ENCODE measurements at places on chromosomes 3 and 15.

- no peak for DNase-seq
Observed at GRCh38 chr3:60622349-60622748, 628.9 kb downstream of the FHIT start.

GRCh38 chr15:68418611-68419161 is 13.3 kb downstream of the ITGA11 start:
- DNase-seq: no peak

GRCh38 chr3:190272747-190273146 is 49.5 kb downstream of the CLDN1 start:
- DNase-seq: no peak

- no peak for DNase-seq
Observed at GRCh38 chr3:171039674-171040073, 13.2 kb upstream of the SLC2A2 start.

DNA sequence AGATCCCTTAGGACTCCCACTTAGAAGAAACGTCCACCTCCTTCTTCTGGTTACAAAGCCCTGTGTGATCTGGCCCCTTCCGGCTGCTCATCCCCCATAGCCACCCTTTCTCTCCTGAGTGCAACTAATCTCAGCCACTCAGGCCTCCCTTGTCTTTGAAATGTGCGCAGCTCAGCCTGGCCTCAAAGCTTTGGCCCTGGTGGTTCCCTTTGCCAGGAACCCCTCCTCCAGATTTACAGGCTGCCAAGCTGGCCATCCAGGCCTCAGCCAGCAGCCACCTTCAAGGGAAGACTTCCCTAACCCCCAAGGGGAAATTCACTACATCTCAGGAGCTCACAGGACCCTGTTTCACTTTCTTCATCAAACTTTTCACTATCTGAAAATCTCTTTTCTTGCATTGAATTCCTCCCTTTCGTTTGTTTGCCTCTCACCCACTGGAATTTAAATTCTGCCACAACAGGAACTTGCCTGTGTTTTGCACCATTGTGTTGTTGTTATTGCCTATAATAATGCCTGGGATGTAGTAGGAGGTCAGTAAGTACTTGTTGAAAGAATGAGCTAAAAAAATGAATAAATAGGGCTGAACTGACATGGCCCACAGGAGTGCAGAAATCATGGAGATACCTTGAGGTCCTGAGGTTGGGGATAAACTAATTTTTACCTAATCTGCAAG is 109.5 kb upstream of the PFN2 start:
- DNase-seq: no peak

- DNase-seq: no peak
Observed at GRCh38 chr15:61227950-61228936, 859 bp downstream of the RORA start.

DNA sequence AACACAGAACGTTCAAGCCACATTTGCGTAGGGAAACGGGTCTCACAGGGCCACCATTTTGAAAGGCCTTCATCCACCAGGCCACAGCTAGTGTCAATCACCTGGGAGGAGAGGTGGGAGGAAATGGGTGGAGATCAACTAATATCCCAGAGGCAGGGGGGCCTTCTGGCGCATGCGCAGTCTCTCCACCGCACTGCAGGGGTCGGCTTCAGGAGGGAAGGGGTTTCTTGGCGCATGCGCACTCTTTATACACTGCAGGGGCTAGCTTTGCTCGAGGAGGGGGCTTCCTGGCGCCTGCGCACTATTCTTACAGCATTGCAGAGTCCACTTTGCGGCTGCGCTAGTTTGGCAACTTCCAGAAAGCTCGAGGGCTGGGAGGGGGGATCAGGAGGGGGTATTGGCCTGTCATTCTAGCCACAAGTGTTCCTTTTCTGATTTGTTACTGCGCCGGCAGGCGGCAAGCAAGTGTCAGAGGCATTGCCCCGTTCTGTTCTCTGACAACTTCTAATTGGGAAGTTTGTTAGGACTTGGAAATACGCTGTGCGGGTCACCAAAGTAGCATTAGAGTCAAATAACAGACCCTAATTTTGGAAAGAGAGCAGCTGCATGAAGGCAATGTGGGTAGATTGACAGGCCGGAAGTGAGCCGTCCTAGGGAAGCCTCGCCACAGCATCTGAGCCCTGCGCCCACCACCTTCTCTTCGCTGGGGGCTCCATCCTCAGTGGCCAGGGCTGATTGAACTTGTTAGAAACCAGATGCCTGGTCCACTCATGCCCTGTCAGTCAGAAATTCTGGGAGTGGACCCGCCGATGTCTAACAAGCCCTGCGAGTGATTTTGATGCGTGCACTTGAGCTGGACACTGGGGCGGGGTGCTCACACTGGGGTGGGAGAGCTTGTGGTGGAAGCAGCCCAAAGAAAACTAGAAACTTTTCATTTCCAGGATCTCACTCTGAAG is 173.5 kb upstream of the NDN start:
- DNase-seq: no peak

GRCh38 chr3:171049861-171050444 is 23.4 kb upstream of the SLC2A2 start:
- peak; percentile 73 for DNase-seq

- no peak for DNase-seq
Observed at GRCh38 chr15:38046257-38047051, 112.0 kb downstream of the TMCO5A start.

DNA sequence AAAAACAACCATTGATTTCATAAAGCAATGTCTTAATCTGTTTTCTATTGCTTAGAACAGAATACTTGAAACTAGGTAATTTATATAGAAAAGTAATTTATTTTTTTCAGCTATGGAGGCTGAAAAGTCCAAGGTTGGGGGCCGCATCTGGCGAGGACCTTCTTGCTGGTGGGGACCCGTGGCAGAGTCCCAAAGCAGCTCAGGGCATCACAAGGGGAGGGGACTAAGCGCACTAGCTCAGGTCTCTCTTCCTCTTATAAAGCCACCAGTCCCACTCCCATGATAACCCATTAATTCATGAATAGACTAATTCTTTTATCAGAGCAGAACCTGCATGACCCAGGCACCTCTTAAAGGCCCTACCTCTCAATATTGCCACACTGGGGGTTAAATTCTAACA is 87.2 kb upstream of the KLF13 start:
- DNase-seq: no peak

DNA sequence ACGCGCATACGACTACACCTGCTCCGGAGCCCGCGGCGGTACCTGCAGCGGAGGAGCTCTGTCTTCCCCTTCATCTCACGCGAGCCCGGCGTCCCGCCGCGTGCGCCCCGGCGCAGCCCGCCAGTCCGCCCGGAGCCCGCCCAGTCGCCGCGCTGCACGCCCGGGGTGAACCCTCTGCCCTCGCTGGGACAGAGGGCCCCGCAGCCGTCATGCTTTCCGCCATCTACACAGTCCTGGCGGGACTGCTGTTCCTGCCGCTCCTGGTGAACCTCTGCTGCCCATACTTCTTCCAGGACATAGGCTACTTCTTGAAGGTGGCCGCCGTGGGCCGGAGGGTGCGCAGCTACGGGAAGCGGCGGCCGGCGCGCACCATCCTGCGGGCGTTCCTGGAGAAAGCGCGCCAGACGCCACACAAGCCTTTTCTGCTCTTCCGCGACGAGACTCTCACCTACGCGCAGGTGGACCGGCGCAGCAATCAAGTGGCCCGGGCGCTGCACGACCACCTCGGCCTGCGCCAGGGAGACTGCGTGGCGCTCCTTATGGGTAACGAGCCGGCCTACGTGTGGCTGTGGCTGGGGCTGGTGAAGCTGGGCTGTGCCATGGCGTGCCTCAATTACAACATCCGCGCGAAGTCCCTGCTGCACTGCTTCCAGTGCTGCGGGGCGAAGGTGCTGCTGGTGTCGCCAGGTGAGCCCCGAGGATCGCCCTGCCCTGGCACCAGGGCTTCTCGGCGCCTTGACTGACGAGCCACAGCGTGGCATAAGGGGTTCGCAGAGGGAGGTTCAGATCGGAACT is 420 bp downstream of the SLC27A2 start:
- no peak for DNase-seq

GRCh38 chr3:98800401-98800800 is 37.3 kb downstream of the ST3GAL6 start:
- no peak for DNase-seq

DNA sequence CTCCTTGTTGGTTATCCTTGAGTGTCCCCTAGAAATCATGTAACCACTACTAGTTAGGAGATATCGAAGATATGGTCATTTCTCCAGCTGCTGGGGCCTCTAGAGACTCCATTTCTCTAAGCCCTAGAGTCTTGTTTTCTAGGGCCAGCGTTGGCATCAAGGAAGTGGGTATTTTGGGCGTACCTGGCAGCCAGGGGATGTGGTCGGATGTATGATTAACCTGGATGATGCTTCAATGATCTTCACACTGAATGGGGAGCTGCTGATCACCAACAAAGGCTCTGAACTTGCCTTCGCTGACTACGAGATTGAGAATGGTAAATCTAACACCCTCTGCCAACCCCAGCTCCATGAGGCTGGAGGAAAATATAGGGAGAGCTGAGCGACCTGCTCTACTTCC is 325.5 kb downstream of the RYR3 start:
- DNase-seq: no peak

DNA sequence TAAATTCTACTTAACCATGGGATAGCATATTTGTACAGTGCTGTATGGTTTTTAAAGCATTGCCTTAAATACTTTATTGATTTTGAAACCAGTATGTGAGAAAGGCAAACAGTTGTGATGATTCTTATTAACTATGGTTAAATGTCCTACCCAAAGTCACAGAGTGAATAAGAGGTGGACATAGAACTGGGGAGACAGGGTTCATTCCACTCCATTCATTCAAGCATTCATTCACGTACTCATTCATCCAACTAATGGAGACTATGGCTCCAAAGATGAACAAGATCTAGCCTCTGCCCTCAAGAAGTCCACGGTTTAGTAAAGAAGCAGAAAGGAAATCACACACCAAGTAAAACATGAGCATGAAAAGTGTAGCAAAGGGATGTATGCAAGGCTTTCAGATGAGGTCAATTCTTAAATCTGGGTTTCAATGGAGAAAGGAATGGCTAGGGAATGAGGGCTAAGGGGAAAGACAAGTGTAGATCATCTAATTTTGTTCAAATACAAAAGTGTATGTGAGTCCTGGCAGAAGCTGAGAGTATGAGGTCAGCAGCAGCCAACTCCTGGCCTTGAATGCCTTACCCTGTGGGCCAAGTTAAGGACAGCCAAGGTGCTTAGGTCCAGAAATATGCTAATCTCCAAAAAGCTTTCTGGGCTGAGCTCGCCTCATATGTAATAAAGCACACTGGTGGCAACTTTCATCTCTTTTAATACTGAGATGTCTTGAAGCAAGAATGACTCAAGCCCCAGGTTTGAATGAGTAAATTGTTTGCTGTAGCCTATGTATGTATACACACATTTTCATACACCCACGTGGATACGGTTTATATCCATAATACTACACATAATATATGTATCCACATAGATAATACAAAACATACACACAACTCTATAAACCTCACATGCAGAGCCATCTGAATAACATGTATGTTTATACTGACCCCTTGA is 4.3 kb downstream of the TNIK start:
- DNase-seq: no peak

DNA sequence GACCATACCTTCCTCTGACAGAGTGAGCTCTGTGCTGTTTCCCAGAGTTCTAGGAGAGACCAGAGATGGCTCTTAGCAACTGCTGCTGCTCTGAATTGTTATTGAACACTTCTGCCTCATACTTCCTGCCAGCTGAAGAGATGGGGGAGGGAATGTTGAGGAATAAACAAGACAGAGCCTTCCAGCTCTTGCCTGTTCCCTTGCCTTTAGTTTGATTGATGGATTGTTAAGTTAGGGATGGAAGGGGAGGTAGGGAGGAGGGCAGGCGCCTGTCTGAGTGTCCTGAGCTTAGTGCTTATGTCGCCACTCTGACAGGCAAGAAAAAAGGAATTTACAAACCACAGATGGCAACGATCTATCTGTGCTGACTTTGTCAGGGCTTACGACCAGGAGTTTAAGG is 42.8 kb downstream of the ZNF609 start:
- no peak for DNase-seq
